ENCODE measurements at places on chromosomes 11 and 22. TPM values are rescaled to one million over a fixed set of nuclear protein-coding genes. Genes with fewer than 3 reads are reported as not detected.
A peak's percentile ranks its signal among the peaks of the same experiment; 100 is the strongest.

The HBG1 gene
- total RNA-seq = not detected

The MTNR1B gene
- total RNA-seq = not detected

The FADS3 gene
- total RNA-seq = 13.5 TPM

GRCh38 chr22:22952531-22953280 lies 65.1 kb downstream of the IGLL5 start:
- H3K4me1 ChIP-seq = no peaks in the 10 kb centered on the region
- peak; percentile 53 for DNase-seq
- H3K27ac ChIP-seq = no peak overlapping the region
- no peak overlapping the region for H3K4me3 ChIP-seq
- peaks cover 35% of the 10 kb centered on the region for H3K27me3 ChIP-seq

DNA sequence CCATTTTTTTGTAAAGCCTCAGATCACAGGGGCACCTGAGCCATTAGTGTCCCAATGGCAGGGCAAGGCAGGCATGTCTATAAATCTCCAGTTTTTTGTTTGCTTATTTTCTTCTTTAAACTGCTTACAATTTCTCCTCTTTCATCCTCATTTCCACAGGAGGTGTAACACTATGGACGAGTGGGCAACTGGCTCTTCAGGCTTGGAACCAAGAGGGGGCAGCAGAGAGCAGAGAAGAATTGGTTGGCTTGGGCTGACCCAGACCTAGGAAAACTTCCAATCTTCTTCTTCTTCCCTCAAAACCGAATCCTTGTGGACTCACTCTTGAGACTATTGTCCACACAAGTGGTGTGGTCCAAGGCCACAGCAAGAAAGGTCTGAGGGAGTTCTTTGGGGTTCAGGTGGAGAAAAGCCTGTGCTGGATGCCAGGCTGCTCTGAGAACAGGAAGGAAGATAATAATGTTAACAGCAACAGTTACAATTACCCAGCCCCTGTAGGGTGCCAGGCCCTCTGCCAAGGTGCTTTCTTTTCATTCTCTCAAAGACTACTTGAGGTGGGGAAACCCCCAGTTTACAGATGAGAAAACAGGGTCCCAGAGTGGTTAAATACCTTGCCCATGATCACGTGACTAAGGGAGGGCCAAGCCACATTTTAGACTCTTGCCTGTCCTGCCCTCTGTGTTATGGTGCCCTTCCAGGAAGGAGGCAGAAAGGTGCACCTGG lies 70.7 kb upstream of the E2F8 start:
- no peaks in the 10 kb centered on the region for H3K36me3 ChIP-seq
- DNase-seq = peak; percentile 84
- H3K4me1 ChIP-seq = no peaks in the 10 kb centered on the region
- H3K27ac ChIP-seq = no peak overlapping the region

DNA sequence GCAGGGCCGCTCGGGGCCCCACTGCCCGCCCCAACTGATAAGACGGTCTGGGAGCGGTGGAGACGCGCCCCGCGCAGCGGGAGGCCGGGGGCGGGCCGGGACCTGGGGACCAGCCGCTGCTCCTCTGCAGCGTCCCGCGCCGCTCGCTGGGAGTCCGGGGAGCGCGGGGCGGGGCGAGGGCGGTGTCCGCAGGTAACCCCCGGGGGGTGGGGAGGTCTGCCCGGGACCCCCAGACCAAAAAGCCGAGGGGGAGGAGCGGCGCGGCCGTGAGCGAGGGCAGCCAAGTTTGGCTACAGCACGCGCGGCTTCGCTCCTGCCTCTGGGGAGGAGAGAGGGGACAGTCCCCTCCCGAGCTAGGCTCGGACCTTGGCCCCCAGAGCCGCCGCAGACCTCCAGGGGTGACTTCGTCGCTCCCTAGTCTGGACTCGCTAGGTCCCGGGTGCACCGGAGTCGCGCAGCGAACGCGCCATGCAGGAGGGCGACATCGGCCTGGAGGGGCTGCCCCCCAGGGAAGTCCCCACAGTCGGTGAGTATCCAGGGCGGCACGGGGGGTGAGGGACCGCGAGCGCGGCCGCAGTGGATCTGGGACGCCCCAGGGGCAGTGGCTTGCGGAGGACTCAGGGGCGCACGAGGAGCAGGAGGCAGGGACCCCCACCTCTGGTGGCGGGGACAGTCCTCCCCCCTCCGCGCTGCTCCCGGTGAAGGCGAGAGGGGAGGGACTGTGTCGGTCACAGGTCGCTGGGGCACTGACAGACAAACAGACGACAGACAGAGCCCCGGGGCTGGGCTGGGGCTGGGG lies 92.3 kb upstream of the ANO1 start:
- no peaks in the 10 kb centered on the region for H3K36me3 ChIP-seq
- DNase-seq = no peak
- peaks cover 69% of the 10 kb centered on the region for H3K27me3 ChIP-seq
- H3K4me3 ChIP-seq = no peak overlapping the region
- no peaks in the 10 kb centered on the region for H3K4me1 ChIP-seq
- no peak overlapping the region for H3K27ac ChIP-seq

DNA sequence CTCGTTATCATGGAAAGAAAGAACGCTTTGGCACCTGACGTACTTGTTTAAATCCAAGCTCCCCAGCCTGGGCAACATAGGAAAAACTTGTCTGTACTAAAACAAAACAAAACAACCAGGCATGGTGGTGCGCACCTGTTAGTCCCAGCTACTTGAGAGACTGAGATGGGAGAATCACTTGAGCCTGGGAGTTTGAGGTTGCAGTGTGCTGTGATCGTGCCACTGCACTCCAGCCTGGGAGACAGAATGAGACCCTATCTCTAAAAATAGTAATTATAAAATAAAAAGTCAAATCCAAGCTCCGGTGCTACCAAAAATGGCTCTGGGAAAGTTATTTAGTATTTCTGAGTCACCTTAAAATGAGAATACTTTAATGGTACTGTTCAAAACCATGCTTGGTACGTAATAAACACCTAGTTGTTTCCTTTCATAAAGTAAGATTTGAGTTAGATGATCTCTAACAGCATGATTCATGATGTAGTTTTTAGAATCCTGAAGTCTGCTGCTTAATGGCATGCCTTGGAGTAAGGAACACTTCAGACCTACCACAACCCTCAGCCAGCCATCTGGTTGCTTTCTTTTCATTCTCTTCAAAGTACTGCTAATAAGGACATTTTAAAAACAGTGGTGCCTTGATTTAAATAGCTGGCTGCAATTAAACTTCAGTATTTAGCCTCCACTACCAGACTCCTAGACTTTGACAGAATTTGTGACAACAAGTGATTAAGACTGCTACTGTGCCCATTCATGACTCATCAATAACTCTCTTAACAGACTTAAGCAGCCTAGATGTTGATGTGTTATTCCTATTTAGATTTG lies 8.4 kb downstream of the PPME1 start:
- H3K36me3 ChIP-seq = peaks cover 10% of the 10 kb centered on the region
- no peaks in the 10 kb centered on the region for H3K27me3 ChIP-seq
- no peak overlapping the region for H3K27ac ChIP-seq
- H3K4me3 ChIP-seq = no peak overlapping the region

GRCh38 chr11:130330101-130330684 lies 15.5 kb upstream of the ZBTB44 start:
- no peak overlapping the region for H3K27ac ChIP-seq
- peaks cover 5% of the 10 kb centered on the region for H3K36me3 ChIP-seq
- peaks cover 2% of the 10 kb centered on the region for H3K4me1 ChIP-seq
- H3K27me3 ChIP-seq = no peaks in the 10 kb centered on the region
- no peak for DNase-seq
- H3K4me3 ChIP-seq = no peak overlapping the region

GRCh38 chr11:57776577-57777210 lies 15.1 kb downstream of the CTNND1 start:
- H3K27me3 ChIP-seq = no peaks in the 10 kb centered on the region
- no peak for DNase-seq
- no peak overlapping the region for H3K27ac ChIP-seq
- peaks cover 20% of the 10 kb centered on the region for H3K4me1 ChIP-seq
- H3K4me3 ChIP-seq = no peak overlapping the region

- H3K27me3 ChIP-seq = peaks cover 8% of the 10 kb centered on the region
- no peaks in the 10 kb centered on the region for H3K36me3 ChIP-seq
Measured at GRCh38 chr11:20289732-20290131, 73.8 kb upstream of the HTATIP2 start.

GRCh38 chr11:76244316-76244851 lies 38.1 kb upstream of the WNT11 start:
- no peaks in the 10 kb centered on the region for H3K36me3 ChIP-seq
- peaks cover 7% of the 10 kb centered on the region for H3K27me3 ChIP-seq
- DNase-seq = no peak
- no peak overlapping the region for H3K4me3 ChIP-seq
- no peaks in the 10 kb centered on the region for H3K4me1 ChIP-seq

DNA sequence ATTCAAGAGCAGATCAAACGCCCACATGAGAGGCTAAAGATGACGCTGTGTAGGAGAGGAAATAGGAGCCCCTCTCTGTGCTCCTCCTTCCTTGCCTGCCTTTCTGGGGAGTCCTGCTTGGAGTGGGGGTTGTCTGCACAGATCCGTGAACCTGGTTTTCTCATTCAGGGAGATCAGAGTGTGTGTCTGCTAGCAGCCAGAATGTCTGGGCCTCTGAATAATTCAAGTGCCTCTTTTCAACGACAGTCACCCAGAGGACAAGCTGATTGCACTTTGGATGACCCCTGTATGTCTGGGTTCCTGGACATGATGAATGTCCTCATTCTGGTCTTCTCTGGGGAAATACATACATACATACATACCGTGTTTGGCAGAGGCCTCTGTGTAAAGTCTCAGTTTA lies 592.5 kb upstream of the B3GAT1 start:
- H3K27me3 ChIP-seq = no peaks in the 10 kb centered on the region
- no peaks in the 10 kb centered on the region for H3K36me3 ChIP-seq
- no peak overlapping the region for H3K27ac ChIP-seq
- H3K4me1 ChIP-seq = no peaks in the 10 kb centered on the region

The SLC22A6 gene
- not detected for total RNA-seq

DNA sequence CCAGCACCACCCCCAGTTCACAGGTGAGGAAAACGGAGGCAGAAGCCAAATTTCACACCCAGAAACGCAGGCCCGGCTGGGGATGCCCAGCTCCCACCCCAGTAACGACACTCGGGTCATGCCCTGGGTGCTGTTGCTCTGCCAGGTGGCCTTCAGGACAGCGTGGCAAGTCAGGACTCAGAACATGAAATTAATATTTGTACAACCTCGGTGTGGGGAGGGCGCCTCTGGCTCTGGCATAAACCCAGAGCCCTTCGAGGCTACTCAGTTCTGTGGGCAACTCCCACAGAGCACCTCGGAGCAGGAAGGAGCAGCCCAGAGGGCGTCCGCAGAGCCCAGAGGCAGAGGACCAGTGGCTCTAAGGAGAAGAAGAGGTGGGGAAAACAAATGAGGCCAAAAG lies 71.6 kb downstream of the CELSR1 start:
- no peak for DNase-seq
- no peaks in the 10 kb centered on the region for H3K4me1 ChIP-seq
- H3K27me3 ChIP-seq = no peaks in the 10 kb centered on the region
- no peak overlapping the region for H3K4me3 ChIP-seq
- no peaks in the 10 kb centered on the region for H3K36me3 ChIP-seq
- H3K27ac ChIP-seq = no peak overlapping the region

GRCh38 chr11:11668781-11669180 lies 47.0 kb upstream of the GALNT18 start:
- no peak overlapping the region for H3K27ac ChIP-seq
- no peak overlapping the region for H3K4me3 ChIP-seq
- H3K36me3 ChIP-seq = no peaks in the 10 kb centered on the region
- H3K4me1 ChIP-seq = no peaks in the 10 kb centered on the region
- peaks cover 11% of the 10 kb centered on the region for H3K27me3 ChIP-seq

DNA sequence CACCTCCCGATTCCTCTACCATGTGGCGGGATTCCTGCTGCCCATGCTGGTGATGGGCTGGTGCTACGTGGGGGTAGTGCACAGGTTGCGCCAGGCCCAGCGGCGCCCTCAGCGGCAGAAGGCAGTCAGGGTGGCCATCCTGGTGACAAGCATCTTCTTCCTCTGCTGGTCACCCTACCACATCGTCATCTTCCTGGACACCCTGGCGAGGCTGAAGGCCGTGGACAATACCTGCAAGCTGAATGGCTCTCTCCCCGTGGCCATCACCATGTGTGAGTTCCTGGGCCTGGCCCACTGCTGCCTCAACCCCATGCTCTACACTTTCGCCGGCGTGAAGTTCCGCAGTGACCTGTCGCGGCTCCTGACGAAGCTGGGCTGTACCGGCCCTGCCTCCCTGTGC lies 10.5 kb downstream of the CXCR5 start:
- no peak for DNase-seq
- H3K4me1 ChIP-seq = peaks cover 65% of the 10 kb centered on the region
- H3K27ac ChIP-seq = peak overlapping the region; percentile 18
- H3K36me3 ChIP-seq = peaks cover 21% of the 10 kb centered on the region
- no peaks in the 10 kb centered on the region for H3K27me3 ChIP-seq

GRCh38 chr22:23202812-23203451 lies 22.6 kb downstream of the BCR start:
- H3K27ac ChIP-seq = no peak overlapping the region
- no peaks in the 10 kb centered on the region for H3K27me3 ChIP-seq
- no peak for DNase-seq
- H3K36me3 ChIP-seq = peaks cover 15% of the 10 kb centered on the region

The PKP3 gene
- not detected for total RNA-seq

GRCh38 chr22:47213571-47214230 lies 451.3 kb downstream of the TBC1D22A start:
- peak; percentile 82 for DNase-seq
- no peaks in the 10 kb centered on the region for H3K36me3 ChIP-seq
- H3K27ac ChIP-seq = peak overlapping the region; percentile 17
- no peak overlapping the region for H3K4me3 ChIP-seq

GRCh38 chr22:19357270-19358105 lies 66.0 kb upstream of the CLTCL1 start:
- no peak for DNase-seq
- no peak overlapping the region for H3K27ac ChIP-seq
- no peaks in the 10 kb centered on the region for H3K4me1 ChIP-seq
- no peak overlapping the region for H3K4me3 ChIP-seq
- H3K36me3 ChIP-seq = peaks cover 42% of the 10 kb centered on the region

DNA sequence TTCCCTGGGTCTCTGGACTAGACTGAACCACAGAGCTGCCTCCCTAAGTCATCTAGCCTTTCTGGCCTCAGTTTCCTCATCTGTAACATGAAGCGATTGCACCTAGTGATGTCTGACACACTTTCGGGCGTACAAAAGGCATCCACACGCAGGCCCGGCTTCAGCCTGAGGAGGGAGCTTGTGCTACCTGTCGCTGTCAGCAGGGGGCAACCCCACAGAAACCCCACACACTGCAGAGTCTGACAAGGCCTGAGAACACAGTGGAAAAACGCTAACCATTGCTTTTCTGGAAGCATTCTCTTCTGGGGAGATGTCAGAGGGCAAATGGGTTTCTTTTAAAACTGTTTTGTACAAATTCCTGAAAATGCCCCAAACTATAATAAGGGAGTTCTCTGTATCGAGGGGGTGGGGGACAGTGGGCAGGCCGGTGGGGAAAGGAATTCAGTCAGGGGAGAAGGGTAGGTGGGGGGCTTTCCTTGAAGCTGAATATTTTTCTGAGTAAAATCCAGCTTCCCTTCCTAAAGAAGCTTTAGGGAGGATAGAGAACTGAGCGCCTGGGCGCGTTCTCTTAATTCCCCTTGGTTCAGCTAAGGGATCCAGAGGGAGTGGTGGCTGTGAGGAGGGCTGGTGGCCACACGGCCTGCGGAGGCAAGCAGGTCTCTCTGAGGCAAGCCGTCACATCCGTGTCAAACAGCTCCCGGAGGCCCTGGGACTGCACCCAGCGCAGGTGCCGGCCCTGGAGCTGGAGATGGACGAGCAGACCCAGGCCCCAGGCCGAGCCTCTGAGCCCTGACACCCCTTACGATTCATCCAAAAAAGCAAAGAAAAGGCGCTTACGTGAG lies 533 bp downstream of the ELF5 start:
- H3K27me3 ChIP-seq = peaks cover 5% of the 10 kb centered on the region
- peak; percentile 82 for DNase-seq
- no peak overlapping the region for H3K27ac ChIP-seq

- no peak overlapping the region for H3K27ac ChIP-seq
- H3K4me3 ChIP-seq = no peak overlapping the region
Measured at GRCh38 chr22:39103431-39103830, 6.4 kb downstream of the APOBEC3H start.

The OR2D2 gene
- total RNA-seq = 0.72 TPM

Measured in activated CD4-positive, alpha-beta T cell treated with anti-CD3 and anti-CD28 coated beads, Interleukin-2, amount 10 ng/mL, durations not matched to agents 24 days and 14 days (primary cell).